ENCODE measurements at places on chromosomes 16 and 17.
A peak's percentile ranks its signal among the peaks of the same experiment; 100 is the strongest.

DNA sequence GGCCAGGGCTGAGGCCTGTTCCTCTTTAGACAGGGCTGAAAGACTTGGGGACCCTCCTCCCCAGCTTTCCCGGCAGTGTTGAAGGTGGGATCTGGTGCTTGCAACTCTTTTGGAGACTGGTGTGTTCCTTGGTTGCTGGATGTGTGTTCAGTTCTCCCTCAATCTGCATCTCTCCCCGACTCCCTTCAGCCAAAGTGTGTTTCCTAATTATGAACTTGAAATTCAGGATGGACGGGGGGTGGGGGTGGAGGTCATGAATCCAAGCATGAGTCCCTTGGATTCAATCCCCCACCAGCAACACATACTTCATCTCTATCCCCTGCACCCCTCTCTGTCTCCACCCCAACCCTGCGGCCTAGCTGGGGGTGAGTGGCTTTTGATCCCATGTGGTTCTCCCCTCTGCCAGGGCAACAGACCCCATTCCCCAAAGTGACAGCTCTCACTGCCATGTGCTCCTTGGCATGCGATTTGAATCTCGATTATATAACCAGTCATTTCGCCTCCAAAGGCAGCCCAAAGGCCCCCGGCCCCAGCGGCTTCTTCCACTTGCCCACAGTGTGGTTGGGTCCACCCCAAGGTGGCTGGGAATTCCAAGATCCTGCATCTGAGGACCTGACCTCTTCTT lies 1.3 kb downstream of the ARHGAP23 start:
- DNase-seq: no peak

DNA sequence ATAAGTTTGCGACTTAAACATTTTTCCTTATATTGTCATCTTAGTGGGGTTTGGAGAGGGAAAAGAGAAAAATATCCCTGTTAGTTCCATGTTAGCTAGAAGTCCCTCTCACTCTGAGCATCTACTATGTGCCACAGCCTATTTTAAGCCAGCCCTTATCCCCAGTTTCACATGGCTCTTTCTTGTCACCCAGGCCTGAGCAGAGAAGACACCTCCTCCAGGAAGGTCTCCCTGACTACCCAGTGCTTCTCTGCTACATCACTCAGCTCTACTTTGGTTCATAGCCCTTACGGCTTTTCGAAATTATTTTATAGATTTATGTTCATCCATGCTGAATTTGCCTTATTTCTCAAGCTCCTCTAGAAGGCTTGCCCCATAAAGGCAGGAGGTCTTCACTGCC lies 7.2 kb upstream of the MAP2K3 start:
- DNase-seq: no peak

DNA sequence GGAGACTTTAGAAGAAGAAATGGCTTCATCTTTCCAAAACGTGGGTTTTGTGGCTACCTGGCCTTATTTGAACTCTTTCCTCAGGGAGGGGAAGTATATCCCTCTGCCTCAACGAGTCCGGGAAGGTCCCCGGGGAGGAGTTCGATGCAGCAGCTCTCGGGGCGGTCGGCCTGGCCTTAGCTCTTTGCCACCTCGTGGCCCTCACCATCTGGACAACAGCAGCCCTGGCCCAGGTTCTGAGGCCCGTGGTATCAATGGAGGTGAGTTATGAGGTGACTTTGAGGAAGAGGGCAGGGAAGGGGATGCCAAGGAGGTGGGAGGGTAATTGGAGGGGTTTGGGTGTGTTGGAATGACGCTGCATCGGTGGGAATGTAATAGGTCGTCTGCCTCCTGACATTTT lies 7.7 kb downstream of the ATXN2L start:
- no peak for DNase-seq

GRCh38 chr16:78760611-78761010 lies 661.2 kb downstream of the WWOX start:
- no peak for DNase-seq

GRCh38 chr16:80693553-80693952 lies 110.8 kb downstream of the CDYL2 start:
- no peak for DNase-seq

DNA sequence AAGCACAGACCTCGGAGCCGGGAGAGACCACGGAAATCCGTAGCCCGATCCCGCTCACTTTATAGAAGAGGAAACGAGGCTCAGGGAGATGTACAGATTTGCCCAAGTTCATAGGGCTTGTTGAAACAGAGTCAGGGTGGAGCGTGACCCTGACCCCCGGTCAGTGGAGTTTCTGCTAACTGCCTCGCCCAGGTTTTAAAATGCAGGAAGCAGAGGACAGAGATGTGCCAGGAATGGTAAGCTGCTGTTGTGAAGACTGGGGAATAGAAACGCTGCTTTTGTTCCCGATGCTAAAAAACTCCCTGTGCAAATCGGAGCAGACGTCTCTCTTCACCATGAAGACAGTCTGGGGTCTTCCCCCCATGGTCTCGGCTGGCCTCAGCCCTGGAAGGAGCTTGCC lies 403.0 kb downstream of the SEC14L1 start:
- no peak for DNase-seq

DNA sequence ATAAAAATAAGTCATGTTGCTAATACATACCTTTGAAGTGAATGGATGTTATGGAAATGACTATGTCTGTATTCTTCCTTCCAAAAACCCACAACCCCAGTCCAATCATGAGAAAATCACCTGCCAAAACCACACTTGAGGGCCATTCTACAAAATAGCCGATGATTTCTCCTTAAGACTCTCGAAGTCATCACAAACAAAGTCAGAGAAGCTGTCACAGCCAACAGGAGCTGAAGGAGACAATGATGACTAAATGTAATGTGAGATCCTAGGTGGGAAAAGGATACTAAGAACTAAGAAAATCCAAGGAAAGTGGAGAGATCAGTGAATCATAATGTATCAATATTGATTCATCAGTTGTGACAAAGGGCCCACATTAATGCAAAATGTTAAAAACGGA lies 432.9 kb upstream of the DYNLRB2 start:
- DNase-seq: no peak

DNA sequence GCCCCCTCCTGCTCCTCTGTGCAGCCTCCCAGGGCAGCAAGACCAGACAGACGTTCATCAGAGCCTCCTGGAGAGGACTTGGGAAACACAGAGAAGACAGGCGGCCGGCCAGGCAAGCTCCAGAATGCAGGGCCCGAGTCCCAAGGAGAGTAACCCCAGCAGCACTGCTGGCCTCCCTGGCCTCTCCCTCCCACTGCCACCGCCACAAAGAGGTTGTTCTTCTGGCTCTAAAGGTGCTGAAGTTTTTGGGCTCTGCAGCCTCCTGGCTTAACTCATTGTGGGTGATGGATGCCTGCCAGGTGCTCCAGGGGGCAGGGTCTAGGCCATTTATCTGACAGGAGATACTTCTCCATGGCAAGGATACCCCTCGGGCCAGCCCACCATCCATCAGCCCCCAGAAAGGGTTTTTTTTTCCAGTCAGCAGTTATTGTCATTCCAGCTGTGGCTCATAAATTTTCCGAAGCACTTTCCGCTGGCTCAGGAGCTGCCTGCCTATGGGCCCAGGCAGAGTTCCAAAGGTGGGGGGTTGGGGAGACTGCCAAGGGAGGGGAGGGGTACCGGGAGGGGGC lies 32.0 kb upstream of the MRPS23 start:
- no peak for DNase-seq

DNA sequence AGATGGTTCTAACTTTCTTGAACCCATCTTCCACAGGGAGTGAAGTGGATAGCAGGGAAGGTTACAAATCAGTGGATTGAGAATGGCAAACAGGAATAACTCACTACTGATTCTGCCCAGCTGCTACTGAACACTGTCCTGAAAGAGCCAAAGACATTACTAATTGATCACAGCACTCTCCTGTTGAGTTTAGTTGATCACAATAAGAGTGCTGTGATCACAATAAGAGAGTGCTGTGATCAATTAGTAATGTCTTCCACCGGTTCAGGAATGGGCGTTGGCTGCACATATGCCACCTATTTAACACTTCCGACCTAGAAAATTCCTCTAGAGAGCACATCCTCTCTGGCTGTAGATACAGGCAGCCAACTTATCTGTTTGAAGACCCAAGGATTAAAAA lies 11.4 kb downstream of the CFAP97D1 start:
- no peak for DNase-seq

GRCh38 chr16:55323637-55324271 lies at the start of gene IRX6:
IRX6 (plus strand) TSS chr16:55324203; CDS start chr16:55325092, 889 bp downstream.
- DNase-seq: peak; percentile 37

GRCh38 chr16:55469821-55470532 lies 9.0 kb upstream of the MMP2 start:
- DNase-seq: no peak

DNA sequence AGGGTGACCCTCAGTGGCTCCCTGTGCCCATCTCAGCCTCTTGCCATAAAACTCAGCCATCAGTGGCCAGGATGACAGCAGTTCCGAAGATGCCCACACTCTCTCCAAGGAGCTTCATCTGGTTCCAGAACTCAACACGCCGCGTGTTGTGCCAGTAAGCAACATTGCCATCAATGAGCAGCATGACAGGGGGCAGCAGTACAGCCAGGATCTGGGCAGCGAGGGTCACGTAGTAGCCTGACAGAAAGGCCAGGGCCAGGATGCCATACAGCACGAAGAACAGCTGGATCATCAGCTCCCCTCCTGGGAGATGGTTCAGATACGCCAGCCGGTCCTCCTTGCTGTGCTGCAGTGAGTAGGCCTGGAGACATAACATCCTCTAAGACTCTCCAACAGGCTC lies 2.9 kb downstream of the TMEM101 start:
- DNase-seq: no peak

DNA sequence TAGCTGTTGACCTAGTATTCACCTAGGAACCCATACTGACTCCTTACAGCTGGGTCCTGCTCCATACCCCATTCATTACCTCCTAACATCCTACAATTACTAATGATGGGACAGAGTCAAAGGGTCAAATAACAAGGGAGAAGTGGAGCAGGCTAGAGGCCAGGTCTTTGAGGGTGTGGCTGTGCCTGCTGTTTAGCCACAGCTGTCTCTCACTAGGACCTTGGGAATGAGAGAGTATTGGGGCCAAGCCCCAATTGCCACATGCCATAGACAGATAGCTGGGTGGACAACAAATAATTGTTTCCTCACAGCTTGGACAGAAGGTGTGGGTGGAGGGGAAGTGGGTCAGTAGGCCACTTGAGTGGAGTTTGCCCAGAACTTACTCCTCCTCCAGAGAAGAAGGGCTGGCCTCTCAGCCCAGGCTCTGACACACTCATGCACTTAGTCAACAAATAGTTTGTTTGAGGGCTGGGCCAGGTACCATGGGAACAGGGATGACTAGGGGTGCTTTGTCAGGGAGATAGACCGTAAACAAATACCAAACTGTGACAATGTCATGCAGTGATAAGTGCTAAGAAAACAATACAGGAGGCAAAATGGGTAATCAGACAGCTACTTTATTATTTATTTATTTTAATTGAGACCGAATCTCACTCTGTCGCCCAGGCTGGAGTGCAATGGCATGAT lies 10.2 kb upstream of the CENPT start:
- no peak for DNase-seq

DNA sequence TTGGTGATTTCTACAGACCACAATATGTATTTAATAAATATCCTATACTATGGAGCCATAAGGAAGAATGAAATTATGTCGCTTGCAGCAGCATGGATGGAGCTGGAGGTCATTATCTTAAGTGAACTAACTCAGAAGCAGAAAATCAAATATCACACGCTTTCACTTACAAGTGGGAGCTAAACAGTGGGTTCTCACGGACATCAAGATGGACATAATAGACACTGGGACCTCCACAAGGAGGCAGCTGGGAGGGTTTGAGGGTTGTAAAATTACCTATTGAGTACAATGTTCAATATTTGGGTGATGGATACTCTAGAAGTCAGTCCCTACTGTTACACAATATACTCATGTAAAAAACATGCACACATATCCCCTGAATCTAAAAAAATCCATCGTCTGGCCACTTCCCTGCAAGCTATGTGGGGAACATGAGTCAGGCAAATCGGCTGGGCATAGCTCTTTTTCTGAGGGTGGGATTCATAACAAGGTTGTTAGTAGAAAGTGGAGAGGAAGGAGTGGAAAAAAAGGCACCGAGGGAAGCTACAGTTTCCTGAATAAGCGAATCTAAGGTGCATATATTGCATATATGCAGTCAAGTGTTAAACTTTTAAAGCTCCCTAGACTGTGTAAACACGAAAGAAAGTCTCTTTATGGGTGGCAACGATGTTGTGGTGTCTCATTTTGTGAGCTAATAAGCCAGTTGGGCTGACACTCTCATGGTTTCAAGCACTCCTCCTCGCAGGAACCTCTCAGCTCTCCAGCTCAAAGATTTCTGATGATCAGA lies 135.2 kb upstream of the CPHXL start:
- no peak for DNase-seq

DNA sequence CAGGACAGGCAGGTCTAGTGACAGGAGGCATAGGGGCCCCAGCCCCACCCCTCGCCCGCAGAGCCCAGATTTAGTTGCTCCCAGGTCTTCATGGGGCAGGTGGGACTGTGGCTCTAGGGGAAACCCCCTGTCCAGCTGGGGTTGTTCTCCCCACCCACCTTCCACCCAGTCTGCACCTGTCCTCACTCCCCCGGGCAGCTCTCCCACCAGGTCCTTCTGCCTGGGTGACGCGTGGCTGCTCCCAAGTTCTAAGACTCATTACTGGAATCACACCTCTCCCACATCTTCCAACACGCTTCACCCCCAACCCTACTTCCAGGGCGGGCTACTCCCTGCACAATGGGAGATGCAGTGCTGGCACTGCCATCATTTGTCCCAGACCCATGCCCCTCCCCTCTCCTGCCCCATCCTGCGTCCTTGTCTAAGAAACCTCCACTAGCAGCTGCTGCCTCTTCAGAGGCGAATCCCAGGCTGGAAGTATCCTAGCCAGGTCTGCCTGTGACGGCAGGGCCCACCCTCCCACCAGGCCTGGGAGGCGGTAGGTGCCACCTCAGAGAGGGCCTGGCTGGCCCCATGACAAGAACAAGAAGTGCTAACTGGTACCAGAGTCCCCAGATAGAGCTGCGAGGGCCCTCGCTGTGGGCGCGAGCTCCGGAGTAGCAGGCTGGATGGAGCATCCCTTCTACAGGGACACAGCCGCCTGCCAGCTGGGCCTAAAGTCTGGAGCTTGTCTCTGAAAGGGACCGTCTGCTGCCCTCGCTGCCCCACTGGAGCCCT lies 22.8 kb downstream of the GRIN2C start:
- DNase-seq: no peak
